Stimulated activated CD4-positive, alpha-beta T cell treated with anti-CD3 and anti-CD28 coated beads, Interleukin-1b, Interleukin-23, amount 100 ng/mL, for 1 hour (primary cell): ENCODE measurements at places on chromosomes 6 and 20.

GRCh38 chr6:52571099-52571755, 5.6 kb downstream of the TRAM2 start:
- no peak for DNase-seq

GRCh38 chr6:46243754-46244153, 73.0 kb upstream of the ENPP5 start:
- DNase-seq: no peak

DNA sequence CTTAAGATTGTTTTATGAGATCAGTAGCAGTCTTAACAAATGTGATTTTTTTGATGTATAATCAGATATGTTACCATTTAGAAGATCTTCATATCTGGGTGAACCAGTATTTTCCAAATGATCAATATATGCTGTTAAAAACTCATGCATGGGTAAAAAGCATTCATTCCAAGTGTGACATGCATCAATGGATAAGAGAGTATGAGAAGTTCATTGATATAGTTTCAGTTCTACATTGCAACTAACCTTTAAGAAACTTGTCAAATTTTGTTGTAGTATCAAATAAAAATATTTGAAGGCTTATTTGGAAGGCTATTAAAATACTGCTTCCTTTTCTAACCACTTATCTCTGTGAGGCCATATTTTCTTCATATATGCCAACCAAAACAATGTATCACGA, 117.7 kb downstream of the FIG4 start:
- DNase-seq: no peak

GRCh38 chr20:32314768-32315167, 37.3 kb downstream of the KIF3B start:
- DNase-seq: no peak

DNA sequence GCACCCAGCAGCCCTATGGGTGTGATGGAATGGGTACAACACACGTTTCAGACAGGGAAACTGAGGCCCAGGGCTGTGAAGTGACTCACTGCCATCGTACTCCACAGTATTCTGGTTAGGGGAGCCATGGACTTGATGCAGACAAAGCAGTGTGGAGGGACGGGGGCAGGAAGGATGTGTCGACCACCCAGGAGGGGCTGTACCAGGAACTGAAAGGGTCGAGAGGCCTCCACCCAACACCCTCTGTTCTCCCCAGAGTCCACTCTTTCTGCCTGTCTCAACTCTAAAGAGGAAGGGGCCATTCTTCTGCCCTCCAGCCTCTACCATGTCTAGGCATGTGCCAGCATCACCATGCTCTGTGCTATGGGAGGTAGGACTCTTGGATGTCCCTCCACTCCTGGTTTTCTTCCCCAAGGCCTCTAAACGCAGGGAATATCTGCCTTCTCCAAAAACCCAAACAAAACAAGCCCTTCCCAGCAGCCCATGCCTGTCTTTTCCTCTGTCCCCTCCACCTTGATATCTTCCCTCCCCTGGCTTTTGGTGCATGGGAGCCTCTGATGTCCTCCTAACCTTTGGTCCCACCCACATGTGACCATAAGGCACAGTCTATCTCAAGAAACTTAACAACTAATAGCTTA, 7.4 kb downstream of the SLC22A1 start:
- DNase-seq: no peak

DNA sequence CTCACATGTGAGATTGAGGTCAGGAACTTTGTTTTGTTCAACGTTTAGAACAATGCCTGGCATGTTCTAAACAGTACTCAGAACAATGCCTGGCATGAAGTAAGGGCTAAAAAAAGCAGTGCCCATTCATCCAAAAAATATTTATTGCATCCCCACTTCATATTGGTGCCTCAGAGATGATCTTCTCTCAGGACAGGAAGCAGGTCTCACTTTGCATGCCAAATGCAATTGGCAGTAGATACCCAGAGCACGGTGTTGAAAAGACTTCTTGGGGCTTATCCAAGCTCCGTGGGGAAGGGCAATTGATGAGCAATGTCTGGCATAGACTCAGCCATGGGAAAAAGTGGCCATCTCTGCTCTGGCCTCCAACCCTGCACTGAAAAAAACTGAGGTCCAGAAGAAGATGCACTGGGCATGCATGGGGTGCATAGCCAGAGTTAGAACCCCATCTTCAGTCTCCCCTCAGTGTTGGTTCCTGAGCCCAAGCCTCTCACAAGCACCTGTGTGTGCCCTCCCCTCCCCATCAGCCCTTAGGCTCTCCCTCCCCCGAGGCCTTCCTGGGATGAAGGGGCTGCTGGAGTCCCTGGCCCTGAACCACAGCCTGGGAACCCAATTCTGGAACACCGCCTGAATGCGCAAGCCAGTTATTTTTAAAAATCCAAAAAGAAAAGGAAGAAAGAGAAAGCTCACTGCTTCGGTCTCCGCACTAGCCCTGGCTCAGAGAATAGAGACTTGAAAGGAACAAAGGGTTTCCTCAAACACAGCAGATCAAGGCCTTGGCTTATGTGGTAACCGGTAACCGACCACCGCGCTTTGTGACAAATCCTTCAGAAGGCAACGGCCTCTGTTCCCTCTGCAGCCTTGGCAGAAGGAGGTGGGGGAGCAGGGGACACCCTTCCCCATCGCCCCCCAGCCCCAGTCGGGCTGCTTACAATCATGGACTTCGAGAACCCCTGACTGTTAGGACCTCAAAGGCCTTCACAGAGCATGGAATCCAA, 78.5 kb upstream of the SIRPA start:
- no peak for DNase-seq

- peak; percentile 34 for DNase-seq
Measured at GRCh38 chr20:36645998-36646397, at the start of gene SLA2. TSS of gene SLA2 (minus strand) at chr20:36646196. CDS start at chr20:36641335, 4,861 bp downstream.

DNA sequence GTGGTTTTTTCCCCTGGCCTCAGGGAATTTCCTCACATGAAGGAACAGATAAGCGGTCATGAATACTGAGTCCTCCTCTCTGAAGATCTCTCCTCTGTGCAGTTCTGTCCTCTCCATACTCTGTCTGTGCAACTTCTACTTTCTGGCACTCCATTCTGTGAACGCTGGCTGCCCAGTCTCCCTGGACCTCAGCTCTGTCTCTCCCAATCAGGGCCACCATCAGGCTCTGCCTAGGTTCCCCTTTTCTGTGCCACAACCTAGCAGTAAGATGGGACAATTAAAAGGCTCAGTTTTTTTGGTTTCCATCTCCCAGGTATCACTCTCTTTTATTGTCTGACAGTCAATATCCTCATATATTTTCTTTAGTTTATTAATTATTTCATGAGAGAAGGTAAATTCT, 4.8 kb upstream of the ADGB start:
- no peak for DNase-seq

- DNase-seq: no peak
Measured at GRCh38 chr6:35601331-35602132, 87.2 kb downstream of the FKBP5 start.

DNA sequence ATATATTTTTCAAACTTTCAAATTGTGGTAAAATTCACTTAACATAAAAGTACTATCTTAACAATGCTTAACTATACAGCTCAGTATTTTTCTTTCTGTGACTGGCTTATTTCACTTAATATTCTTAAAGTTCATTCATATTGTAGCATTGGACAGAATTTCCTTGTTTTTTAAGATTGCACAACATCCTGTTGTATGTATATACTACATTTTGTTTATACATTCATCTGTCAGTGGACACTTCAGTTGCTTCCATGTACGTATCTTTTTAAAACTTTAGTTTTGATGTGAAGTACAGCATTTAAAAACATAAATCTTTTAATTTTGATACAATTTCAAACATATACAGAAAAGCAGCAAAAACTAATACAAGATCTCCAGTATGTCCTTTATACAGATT, 220.7 kb downstream of the ZFAND3 start:
- DNase-seq: no peak

- no peak for DNase-seq
Measured at GRCh38 chr6:42933205-42933604, 3.9 kb downstream of the CNPY3 start.

GRCh38 chr20:41747226-41747625, 129.0 kb upstream of the CHD6 start:
- no peak for DNase-seq

- DNase-seq: no peak
Measured at GRCh38 chr20:60507087-60507694, 549.0 kb downstream of the CDH26 start.

- no peak for DNase-seq
Measured at GRCh38 chr20:54545676-54546358, 70.4 kb downstream of the DOK5 start.

DNA sequence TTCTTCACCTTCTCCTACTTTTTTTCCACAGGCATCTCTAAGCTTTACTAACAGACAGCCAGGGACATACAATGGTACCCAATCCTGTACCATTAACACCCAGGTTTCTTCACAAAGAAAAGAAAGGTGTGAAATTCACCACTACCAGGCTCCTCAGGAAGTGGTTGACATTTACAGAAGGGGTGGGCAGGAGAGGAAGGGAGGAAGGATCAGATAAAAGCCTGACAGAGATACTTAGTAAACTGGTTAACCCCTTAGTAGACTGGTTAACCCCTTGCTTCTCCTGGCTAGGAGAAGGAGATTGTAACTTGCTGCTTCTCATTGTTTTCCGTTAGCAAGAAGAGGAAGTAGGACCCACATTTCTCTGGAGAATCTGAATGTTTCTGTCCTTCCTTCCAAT, 7.2 kb downstream of the SAMD3 start:
- no peak for DNase-seq

DNA sequence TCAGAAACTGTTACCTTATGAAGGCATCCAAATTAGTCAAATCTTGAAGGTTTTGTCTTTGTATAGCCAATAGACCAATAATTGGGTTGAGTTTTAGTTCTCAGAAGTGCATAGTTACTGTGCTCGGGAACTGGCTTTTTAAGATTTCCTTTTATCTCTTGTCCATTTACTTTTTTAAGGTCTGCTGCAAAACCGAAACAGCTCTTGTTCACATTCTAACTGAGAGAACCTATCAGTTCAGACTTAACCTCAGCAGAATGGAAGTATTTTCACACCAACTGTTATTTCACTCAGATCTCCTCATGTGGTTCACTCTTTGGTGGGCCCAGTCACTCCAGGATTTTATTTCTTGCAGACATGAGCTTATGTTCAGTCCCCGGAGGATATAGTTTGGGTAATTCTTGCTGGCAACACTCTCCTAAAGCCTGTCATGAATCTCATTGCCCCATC, 55.5 kb downstream of the TPBG start:
- no peak for DNase-seq

DNA sequence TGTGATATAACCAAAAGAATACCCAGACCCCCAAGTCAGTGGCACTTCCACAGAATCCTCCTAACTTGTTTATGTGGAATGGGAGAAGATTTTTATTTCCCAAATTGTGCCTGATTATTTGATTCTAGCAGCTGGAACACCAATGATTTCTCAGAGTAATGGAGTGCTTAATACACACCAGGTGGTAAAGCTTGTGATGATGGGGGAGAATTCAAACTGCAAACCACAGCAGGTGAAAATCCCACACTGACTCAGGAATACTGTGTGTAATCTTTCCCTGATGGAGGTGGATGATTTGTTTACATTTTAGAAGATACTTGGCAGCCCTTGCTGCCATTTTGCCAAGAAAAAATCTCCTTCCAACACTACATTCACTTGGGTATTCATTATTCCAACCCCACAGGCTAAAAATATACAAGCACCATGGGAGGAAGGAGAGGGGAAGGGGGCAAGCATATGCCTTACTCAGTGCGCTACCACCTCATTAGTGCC, 212.7 kb upstream of the PLN start:
- no peak for DNase-seq

- DNase-seq: no peak
Measured at GRCh38 chr6:99425647-99426450, 741 bp upstream of the PNISR start.

GRCh38 chr6:71852948-71853347, 33.4 kb upstream of the RIMS1 start:
- no peak for DNase-seq

DNA sequence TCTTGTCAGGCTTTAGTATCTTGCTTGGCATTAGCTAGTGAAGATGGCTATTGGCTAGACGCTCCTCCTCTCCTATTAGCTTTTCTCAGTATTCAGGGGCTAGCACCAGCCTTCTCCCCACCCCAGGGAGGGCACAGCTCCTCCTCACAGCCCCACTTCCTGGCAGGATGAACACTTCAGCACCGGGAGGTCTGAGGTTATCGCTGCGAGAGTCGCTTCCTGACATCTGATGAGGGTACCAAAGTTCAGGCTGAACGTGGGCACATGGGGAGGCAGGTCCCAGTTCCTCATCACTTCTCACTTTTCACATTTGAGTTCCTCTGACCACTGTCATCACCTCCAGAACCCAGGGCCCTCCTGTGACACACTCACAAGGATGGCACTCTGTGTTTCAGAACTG, 66.6 kb downstream of the LAMA4 start:
- DNase-seq: no peak

- no peak for DNase-seq
Measured at GRCh38 chr6:132333639-132334520, 67.4 kb downstream of the MOXD1 start.

DNA sequence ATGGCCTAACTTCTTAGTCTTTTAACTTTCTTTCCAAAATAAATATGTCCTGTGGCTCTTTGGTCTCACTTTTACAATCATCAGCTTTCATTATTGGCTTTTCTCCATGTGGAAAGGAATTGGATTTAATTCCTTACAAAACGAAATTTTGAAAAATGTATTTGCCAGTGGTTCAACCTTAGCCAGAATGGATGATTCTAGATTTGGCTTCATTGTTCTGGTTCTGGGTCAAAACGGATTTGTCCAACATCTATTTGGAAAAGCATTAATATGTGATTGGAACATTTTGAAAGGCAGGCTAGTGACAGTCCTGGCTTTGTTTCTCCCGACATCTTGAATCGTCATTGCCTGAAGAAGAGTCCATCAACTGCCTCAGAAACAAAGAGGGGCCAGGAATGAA, 59.2 kb downstream of the TENT5A start:
- DNase-seq: no peak

DNA sequence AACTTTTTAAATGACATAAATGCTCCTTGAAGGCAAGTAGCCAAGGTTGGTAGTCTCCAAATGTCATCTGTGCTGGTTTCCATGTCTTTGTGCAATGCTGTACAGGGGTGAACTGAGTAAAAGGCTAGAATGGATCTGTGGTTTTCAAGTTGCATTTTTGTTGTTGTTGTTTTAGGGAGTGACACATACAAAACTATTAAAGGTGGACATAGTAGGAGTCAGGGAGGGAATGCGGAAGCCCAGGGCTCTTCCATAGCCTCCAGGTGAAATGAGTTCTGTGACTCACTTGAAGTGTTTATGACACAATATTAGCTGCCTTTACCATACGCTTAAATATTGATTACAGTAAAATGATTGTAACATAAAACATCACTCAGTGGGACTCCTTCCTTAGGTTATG, 22.5 kb upstream of the QKI start:
- DNase-seq: no peak

- no peak for DNase-seq
Measured at GRCh38 chr20:13249118-13249797, 28.2 kb downstream of the ISM1 start.

GRCh38 chr20:60570481-60571277, 612.5 kb downstream of the CDH26 start:
- no peak for DNase-seq

DNA sequence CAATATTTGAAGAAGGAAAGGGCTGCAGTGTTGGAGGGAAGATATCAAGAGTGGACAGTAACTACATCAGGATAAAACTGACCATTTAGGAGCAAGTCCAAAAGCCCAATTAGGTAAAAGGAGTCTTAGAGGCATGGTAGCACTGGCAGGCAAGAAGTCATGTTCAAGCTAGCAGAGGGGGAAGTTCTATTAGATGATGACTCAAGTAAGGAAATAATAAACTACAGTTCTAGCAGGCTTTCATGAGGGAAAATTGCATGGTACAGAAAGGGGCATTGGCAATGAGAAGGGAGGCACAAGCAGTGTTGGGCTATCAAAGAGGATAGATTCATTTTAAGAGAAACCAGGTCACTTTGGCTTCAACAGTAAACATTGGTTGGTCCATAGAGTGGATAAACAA, 156.1 kb upstream of the PTPRK start:
- no peak for DNase-seq
